ENCODE measurements at places on chromosomes 1 and 21.

GRCh38 chr1:9439074-9439761 lies 100.0 kb upstream of the SLC25A33 start:
- peak; percentile 19 for DNase-seq

GRCh38 chr1:114263343-114263742 lies 109.7 kb upstream of the SYT6 start:
- DNase-seq, result no peak

- no peak for DNase-seq
Measured at GRCh38 chr1:218525451-218526197, 180.5 kb downstream of the TGFB2 start.

GRCh38 chr1:55456971-55457370 lies 241.8 kb upstream of the USP24 start:
- DNase-seq, result no peak

DNA sequence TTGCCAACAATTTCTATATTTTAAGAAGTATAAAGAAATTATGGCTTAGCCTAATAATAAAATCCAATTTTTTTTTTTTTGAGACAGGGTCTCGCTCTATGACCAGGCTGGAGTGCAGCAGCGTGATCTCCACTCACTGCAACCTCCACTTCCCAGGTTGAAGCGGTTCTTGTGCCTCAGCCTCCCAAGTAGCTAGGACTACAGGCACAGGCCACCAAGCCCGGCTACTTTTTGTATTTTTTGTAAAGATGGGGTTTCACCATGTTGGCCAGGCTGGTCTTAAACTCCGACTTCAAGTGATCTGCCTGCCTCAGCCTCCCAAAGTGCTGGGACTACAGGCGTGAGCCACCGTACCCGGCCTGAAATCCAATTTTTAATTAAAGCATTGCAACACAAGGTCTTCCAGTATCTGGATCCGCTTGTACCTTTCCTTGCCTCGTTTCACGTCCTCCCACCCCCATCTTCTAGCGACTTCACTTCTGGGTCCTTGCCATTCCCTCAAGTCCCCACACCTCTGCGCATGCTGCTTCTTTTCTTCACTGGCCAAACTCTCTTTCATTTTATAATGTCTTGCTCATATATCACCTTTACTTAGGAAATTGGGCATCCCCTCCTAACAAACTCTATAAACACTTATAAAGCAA lies 2.3 kb downstream of the FUBP1 start:
- DNase-seq, result no peak

DNA sequence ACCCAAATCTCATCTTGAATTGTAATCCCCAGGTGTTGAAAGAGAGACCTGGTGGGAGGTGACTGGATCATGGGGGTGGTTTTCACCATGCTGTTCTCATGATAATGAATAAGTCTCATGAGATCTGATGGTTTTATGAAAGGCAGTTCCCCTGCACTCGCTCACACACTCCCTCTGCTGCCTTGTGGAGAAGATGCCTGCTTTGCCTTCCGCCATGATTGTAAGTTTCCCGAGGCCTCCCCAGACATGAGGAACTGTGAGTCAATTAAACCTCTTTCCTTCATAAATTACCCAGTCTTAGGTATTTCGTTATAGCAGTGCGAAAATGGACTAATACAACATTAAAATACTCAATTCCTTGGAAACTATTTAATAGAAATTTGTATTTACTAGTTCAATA lies 99.2 kb downstream of the PROX1 start:
- peak; percentile 1 for DNase-seq

DNA sequence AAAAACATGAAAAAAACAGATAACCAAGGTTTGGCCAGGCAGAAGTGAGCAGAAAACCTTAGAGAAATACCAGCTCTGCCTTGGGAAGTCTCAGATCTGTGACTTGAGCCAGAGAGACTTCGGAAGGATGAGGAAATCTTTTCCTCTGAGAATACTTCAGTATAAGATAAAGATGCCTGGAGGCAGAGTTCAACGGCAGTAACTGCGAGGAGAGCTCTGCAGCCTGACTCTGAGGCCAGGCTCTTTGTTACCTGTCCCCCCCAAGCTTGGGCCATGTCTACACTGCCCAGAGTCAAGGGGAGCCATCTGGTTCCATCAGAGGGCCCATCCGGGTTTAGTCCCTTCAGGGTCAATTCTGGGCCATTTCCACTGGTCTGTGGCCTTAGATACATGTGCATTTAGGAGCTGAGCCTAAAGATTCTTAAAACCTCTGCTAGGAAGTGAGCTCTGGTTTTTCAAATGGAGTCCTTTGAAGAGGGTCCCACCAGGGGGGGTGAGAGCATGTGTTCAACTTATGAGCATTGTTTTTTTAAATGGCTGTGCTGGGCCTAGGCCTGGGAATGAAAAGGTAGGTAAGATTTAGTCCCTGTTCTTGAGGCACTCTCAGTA lies 8.7 kb downstream of the KIRREL1 start:
- DNase-seq, result no peak

DNA sequence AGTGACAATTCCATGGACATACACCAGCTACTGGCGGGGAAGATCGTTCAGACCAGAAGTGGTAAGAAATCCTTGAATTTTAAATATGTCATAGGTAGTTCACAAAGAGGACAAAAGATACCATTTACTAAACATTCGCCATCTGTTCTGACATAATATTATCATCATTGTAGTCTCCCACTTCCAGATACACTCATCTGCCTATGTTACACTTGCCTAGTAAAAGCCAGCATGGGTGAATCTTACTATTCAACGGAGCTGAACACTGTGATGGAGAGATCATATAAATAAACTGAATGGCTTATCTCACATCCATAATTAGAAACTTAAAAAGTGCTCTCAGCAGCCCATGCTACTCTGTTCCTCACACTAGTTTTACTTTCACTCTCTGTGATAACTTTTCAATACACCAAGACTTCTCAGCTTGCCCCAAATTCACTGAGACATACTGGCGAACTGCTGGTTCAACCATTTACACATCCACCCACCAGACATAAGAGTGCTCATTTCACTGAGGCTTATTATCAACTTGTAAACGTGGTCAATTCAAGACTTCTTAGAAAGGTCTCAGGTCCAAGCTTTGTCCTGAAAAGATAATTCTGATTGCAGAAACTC lies 463 bp upstream of the PRRC2C start:
- DNase-seq, result no peak

- no peak for DNase-seq
Measured at GRCh38 chr1:75522389-75522788, 88.5 kb downstream of the SLC44A5 start.

GRCh38 chr21:35027563-35028450 lies 21.3 kb downstream of the RUNX1 start:
- peak; percentile 64 for DNase-seq

DNA sequence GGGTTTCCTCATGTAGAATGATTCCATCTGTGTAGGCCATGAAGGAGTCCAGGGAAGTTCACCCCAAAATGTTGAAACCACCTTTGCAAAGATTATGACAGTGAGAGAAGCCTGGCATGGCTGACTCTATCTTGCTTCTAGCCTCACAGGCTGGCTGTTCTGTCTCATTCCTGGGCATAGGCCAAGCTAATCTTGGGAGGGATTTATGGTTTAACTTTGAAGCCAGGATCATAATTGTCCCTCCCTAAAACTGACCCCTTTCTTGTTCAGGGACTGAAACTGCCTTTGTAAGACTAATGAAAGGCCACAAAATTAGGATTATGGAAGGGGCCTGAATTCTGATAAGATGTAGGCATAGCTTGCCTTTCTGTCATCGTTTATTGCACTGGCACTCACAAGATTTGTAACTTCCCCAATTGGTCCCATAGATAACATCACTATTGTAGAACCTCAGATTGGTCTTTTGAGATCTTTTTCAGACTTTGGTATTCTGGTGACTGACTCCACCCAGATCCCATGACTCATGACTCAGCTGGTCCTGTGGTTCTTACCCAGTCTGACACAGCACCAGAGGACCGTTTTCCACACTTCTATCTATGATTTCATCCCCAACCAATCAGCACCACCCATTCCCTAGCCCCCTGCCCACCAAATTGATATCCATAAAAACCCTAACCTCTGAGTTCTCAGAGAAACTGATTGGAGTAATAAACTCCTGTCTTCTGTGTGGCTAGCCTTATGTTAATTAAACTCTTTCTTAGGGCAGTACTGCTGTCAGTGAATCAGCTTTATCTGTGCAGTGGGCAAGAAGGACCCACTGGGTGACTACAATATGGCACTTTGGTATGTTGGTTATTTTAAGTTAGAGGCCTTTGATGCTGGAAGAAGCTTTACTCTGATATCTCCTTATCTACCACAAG lies 13.6 kb upstream of the LAMTOR5 start:
- peak; percentile 86 for DNase-seq

DNA sequence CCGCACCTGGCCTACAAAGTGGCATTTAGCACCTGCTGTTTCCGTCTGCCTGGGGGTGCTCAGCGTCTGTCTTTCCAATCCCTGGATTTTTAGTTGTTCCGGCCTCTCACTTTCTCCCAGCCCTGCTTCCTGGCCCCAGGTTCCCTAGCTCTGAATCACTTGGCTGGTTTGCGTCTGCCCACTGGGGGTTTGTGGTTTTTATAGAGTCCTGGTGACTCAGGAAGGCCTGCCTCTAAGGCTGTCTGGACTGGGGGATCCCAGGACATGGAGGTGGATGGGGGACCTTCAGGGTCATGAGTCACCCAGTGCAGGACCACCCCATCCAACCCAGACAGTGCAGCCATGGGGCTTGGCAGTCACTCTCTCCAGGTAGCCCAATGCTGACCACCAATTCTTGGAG lies 53.5 kb downstream of the MRPL37 start:
- DNase-seq, result peak; percentile 27

GRCh38 chr1:239547987-239548386 lies 161.6 kb downstream of the CHRM3 start:
- DNase-seq, result peak; percentile 86

- no peak for DNase-seq
Measured at GRCh38 chr1:3373175-3373574, 81.3 kb upstream of the ARHGEF16 start.

GRCh38 chr1:208189716-208190115 lies 54.5 kb downstream of the PLXNA2 start:
- no peak for DNase-seq

- DNase-seq, result no peak
Measured at GRCh38 chr1:64240206-64240605, 36.8 kb downstream of the UBE2U start.
